ENCODE measurements at places on chromosomes 5 and 9. TPM values are rescaled to one million over a fixed set of nuclear protein-coding genes. Genes with fewer than 3 reads are reported as not detected.
A peak's percentile ranks its signal among the peaks of the same experiment; 100 is the strongest.

DNA sequence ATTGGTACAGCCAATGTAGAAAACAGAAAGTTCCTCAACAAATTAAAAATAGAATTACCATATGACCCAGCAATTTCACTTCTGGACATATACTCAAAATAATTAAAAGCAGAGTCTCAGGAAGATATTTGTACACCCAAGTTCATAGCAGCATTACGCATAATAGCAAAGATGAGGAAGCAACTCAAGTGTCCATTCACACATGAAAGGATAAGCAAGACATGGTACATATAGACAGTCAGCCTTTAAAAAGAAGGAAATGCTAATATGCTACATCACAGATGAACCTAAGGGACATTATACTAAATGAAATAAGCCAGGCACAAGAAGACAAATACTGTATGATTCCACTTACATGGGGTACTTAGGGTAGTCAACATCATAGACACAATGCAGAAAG, 76.7 kb downstream of the ANXA2R start:
- DNase-seq: no peak

DNA sequence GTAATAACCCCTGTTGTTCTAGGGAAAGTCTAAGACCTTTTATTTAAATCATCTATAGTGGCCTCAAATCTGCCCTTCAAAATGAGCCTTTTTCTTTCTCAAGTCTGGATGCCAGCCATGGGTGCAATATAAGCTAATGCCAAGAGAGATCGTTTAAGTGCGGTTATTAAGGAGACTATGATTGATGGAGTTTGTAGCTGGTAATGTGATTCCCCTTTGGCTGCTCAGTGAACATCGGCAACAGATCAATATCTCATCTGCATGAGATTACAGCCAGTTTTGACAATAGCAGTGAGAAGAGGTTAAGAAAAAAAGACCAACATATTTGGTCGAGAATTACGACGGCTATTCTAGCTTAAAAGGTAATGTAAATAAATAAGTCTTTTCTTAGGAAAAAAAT, 1049.4 kb upstream of the NUDT12 start:
- DNase-seq: no peak

RFX3 gene
- 19.6 TPM for polyA plus RNA-seq

GRCh38 chr5:89397096-89397495, 514.1 kb upstream of the MEF2C start:
- DNase-seq: no peak

GRCh38 chr9:111943200-111943599, 46.6 kb downstream of the UGCG start:
- DNase-seq: no peak

- DNase-seq: no peak
These were observed 161.8 kb upstream of the VLDLR start for GRCh38 chr9:2459756-2460155.

IL3 gene
- polyA plus RNA-seq: not detected

DNA sequence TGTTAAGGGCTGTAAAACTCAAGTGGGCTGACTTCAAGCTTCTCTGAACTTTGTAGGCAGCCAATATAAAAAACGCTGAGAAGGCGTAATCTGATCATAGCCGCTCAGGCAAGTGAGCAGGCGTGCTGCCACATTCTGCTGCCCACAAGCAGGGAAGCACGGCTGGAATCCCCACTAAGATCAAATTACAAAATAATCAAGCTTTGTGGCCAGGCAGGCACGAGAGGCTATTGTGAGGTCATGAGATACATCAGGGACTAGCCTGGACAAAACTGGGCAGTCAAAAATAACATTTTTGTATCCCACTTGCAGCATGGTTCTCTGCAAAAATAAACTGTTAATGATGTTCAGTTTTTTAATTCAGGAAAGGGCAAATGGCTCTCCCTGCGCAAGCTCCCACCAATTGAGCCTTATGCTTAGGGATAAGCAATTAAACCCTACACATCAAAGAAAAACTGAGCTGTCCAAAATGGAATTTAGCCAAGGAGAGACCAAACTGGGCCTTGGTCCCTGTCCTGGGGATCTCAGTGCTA, 64.0 kb downstream of the POU5F2 start:
- peak; percentile 55 for DNase-seq

GRCh38 chr9:14524873-14525515, 168.2 kb downstream of the ZDHHC21 start:
- no peak for DNase-seq

Data from right lung (tissue), 10 donors.